ENCODE measurements at places on chromosomes 5 and 9.
A peak's percentile ranks its signal among the peaks of the same experiment; 100 is the strongest.

DNA sequence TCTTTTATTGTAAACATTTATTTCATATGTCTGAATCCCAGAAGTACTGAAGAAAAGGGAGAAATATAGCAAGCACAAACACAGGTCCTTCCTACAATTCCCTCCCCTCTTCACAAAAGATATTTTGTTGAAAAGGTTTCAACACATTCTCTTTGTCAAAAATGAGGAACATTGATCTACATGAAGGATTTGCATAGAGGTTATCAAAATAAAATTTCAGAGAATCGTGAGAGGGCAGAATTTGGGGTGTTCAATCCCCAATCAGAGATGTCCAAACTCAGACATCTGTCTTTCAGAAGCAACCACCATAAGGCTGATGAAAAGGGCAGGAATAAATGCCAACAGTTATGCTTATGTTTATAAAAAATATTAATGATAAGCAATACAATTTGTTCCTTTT lies 69.2 kb downstream of the MARCHF3 start:
- DNase-seq: no peak

GRCh38 chr5:177353093-177353492 lies 1.6 kb upstream of the LMAN2 start:
- DNase-seq: no peak

- DNase-seq: no peak
Observed at GRCh38 chr5:137372016-137372772, 126.9 kb downstream of the SPOCK1 start.

GRCh38 chr9:84471816-84472215 lies 131.3 kb upstream of the SLC28A3 start:
- no peak for DNase-seq

DNA sequence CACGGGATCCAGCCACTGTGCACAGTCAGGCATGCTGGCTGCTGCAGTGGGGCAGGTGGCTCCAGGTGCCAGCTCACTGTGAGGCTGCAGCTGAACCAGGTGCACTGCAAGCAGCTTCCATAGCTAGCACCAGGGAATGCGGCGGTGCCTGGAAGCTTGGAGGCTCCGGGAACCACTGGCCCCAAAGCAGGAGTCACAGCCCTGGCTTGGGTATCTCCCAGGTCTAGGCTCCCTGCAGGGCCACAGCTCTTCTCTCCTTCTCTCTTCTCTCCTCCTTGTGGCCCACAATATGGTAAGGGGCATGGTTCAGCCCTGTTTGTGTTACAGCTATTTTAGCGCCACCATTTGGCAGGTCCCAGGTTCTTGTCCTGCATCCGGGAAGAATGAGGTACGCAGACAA lies 6.7 kb upstream of the MTMR12 start:
- no peak for DNase-seq

DNA sequence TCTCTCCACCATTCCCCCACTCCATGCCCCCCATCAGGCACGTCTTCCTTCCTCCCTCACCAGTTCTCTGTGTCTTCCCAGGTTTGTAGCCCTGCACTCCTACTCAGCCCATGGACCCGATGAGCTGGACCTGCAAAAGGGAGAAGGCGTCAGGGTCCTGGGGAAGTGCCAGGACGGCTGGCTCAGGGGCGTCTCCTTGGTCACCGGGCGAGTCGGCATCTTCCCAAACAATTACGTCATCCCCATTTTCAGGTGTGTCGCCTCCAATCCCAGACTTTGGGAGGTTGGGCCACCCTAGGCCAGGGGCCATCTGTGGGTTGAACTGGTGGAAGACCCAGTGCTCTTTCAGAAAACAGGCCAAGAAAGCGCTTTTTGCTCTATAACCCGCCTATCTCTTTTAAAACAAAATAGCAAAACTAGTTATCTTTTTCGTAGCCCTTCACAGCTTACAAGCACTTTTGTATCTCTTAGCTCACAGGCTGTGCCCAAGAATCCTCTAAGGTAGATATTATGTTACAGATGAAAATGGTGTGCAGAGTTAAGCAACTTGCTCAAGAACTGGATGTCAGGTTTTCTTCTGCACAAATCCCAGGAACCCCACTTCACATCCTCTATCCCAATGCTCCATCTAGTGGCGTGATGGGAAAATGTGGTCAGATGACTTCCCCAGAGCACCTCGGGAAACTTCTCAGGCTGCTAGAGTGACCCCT lies 56.2 kb downstream of the PLAC8L1 start:
- DNase-seq: peak; percentile 58

- no peak for DNase-seq
Observed at GRCh38 chr9:98006127-98006796, 23.1 kb downstream of the ANP32B start.

- DNase-seq: no peak
Observed at GRCh38 chr5:119470851-119471451, 18.7 kb downstream of the HSD17B4 start.

DNA sequence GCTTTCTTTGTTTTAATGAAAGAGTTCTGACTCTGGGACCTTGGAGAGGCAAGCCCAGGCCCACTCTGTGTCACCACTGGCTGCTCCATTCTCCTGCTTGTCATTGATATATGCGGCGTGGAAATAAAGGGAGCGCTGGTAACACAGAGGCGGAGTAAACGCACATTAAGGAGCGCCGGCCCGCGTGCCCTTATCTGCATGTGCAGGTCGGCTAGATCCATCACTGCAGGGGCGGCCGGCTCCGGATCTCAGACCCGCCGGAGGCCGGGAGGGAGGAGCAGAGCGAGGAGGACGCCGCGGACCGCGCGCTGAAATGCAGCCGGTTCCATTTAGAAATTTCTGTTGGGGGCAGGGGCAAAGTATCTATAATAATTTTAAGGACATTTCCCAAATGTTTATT lies 70.8 kb downstream of the MRPL36 start:
- peak; percentile 52 for DNase-seq

DNA sequence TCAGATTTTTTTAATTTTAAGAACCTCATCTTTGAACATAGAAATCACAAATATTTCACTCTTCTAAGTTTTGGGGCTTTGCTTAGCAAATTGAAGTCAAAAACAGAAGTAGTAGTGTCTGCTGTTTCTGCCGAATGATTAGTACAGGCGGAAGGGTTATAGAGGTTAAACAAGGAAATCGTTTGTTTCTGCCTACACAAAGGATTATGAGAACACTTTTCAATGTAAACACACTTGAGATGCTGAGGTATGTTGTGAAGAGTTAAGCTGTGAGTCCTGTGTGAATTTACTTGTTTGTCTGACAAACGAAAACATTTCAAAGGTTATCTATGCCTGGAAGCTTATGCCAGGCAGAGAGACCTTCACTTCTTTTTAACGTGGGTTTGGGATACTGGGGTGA lies 224.8 kb downstream of the CETN3 start:
- no peak for DNase-seq

GRCh38 chr5:120538644-120539043 lies 74.5 kb downstream of the PRR16 start:
- DNase-seq: no peak

DNA sequence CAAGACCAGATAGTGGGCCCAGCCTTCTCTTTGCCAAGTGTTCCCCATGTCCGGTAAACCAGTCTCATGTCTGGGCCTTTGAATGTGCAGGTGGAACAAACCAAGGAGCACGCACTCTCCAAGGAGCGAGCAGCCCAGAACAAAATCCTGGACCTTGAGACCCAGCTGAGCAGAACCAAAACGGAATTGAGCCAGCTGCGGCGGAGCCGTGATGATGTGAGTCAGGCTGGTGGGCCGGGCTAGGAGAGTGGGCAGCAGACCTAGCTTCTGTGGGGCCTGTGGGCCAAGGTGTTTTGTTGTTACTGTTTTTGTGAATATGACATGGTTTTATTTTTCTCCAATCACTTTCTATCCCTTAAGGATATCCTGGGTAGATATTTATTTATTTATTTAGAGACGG lies 5.6 kb upstream of the GLE1 start:
- no peak for DNase-seq

DNA sequence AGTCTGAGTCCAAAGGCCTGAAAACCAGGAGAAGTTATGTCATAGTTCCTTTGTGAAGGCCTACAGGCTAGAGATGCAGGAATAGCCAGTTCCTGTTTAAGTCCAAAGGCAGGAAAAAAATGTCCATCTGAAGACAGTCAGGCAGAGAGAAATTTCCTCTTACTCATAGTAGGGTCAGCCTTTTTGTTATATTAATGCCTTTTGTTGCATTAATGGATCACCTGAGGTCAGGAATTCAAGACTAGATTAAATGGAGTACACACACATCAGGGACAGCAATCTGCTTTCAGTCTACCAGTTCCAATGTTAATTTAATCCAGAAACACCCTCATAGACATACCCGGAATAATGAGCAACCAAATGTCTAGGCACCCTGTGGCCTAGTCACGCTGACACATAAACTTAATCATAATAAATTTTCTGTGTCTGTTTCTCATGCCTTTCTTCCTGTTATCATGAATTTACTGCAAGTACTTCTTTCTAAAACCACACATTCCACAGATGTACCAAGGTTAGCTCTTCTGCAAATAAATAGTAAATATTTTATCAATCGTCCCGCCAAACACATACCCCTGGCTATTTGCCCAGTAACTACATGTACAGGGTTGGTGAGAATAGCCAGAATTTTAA lies 703.9 kb downstream of the EFNA5 start:
- DNase-seq: no peak

GRCh38 chr5:92527311-92528078 lies 1053.5 kb downstream of the NR2F1-AS1 start:
- no peak for DNase-seq

DNA sequence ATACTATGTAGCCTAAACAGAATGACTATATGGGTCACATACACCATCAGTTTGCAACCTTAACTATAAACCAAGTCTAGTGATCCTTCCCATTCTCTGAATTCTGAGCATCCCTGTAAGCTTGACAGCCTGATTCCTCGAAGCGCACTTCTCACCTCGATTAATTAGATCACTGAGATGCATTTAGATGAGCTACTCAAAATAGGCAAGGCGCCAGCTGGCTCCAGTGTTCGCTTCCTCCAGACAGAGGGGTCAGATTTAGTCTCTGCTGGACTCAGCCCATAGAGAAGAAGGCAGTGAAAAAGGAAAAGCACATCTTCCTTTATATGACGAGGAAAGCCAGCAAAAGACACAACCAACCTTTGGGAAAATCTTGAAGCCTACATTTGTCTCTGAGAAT lies 371.5 kb downstream of the MLLT3 start:
- DNase-seq: no peak

- no peak for DNase-seq
Observed at GRCh38 chr9:97698865-97699264, 1.7 kb upstream of the XPA start.

DNA sequence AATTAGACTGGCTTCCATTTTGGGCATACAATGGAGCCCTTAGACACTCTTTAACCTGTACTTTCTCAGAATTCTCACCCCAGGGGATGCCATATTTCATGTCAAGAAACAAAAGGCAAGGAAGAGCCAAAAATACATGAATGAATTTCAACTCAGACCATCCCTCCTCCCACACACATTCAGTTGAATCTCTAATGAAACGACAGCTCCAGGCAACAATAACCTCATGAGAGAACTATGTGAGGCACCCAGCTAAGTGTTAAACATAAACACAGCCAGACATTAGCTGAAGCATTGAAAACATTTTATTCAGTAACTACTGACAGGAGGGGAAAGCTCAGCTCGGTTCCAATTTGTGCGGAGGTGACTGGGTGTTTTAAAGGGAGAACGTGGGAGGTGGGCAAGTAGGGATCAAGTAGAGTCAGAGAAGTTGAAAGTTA lies 1359.1 kb upstream of the CDH9 start:
- DNase-seq: no peak

DNA sequence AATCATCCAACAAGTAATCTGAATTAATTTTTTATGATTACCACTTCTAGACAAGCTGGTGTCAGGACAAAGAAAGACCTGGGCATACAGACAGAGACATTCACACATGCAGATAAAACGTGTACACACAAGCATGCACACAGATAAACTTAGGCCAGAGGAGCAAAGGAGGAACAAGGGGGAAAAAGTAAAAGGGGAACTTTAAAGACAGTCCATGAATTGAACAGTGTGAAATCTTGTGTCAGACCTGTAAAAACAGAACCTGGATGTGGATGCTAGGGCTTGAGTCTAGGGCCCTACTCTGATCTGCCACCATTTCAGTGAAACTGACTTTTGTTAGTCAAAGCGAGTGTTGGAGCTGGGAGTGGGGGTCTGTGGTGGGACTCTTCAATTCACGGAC lies 11.2 kb upstream of the ZSWIM6 start:
- no peak for DNase-seq

- DNase-seq: no peak
Observed at GRCh38 chr5:126098330-126099017, 324.7 kb upstream of the GRAMD2B start.

- DNase-seq: no peak
Observed at GRCh38 chr5:115578657-115579056, 23.6 kb downstream of the TICAM2 start.

- DNase-seq: no peak
Observed at GRCh38 chr5:44089424-44090144, 299.6 kb downstream of the FGF10 start.

GRCh38 chr9:123335193-123335985 lies 20.6 kb upstream of the CRB2 start:
- no peak for DNase-seq

- DNase-seq: no peak
Observed at GRCh38 chr9:31536471-31536870, 848.0 kb upstream of the ACO1 start.

- no peak for DNase-seq
Observed at GRCh38 chr5:122426301-122426700, 114.3 kb downstream of the SNCAIP start.

DNA sequence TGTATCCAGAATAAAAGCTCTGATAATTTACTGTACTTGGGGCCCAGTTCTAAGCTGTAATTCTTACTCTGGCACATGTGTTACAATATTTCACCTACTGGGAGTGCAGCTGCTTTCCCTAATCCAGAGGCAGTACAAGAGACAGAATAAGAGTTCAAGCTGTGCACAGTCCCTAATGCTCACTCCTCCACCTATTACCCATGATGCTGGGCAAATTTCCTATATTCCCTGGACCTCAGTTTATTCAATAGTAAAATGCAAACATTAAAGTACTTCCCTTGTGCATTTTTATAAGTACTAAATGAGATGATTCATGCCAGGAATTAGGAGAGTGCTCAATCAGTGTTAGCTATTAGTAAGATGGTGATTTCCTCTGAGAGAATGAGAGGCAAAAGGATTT lies 28.0 kb upstream of the TAF11L2 start:
- DNase-seq: no peak

DNA sequence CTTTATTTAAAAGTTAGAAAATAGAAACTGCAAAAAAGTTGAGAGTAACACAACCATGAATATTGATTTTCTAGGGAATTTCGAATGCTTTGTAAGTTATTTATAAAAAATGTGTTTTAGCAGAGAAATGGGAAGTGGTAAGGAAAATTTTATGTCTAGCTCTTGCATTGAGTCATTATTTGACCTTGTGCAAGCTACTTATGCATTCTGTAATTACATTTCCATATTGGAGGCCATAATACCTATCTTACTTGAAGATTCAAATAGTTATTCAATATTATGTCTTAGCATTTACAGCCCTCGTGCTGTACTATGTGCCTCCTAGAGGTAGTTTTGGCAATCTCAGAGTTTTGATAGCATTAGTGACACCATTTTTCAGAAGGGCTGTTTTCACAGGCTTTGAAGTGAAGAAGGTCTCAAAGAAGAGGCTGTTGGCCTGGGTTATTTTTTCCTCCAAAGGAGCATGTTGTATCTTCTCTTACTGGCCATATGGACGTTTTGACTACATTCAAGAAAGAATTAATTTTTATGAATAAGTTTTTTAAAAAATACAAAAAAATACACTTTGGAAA lies 7.4 kb upstream of the DAP start:
- DNase-seq: no peak

GRCh38 chr5:17042041-17042440 lies 106.0 kb upstream of the MYO10 start:
- no peak for DNase-seq

GRCh38 chr5:150499437-150499956 lies 8.4 kb upstream of the NDST1 start:
- DNase-seq: no peak

GRCh38 chr5:127875235-127876021 lies 172.2 kb downstream of the CCDC192 start:
- no peak for DNase-seq
